ENCODE measurements at places on chromosomes 6 and 20.

GRCh38 chr6:30264743-30265142 lies 51.5 kb upstream of the TRIM26 start:
- DNase-seq: no peak
- no peaks in the 10 kb centered on the region for H3K27me3 ChIP-seq
- H3K27ac ChIP-seq: no peak overlapping the region
- H3K36me3 ChIP-seq: no peaks in the 10 kb centered on the region
- H3K4me3 ChIP-seq: no peak overlapping the region
- peaks cover 4% of the 10 kb centered on the region for H3K4me1 ChIP-seq

DNA sequence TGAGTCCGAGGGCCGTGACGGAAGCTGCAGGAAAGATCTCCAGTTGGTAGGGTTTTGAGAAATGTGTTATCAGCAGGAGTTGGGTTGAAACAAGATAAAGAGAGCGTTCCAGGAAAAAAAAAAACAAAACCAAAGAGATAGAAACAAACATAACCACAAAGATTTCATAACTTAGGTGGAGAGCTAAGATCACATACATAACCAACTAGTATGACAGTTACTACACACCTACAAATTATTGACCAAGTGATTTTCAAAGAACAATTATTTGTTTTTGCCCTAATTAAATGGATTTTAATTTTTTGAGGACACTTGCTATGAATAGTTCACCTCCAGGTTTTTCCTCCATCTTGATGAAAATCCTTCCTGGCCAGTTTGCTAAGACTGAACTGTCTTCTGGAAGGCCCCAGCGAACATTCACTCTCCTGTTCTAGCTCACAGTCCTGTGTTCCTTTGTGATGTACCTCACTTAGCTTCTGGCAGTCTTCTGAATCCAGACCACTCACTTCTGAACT lies 69.4 kb downstream of the SNX9 start:
- H3K4me1 ChIP-seq: no peaks in the 10 kb centered on the region
- no peak overlapping the region for H3K27ac ChIP-seq
- peaks cover 11% of the 10 kb centered on the region for H3K36me3 ChIP-seq
- no peak overlapping the region for H3K4me3 ChIP-seq

DNA sequence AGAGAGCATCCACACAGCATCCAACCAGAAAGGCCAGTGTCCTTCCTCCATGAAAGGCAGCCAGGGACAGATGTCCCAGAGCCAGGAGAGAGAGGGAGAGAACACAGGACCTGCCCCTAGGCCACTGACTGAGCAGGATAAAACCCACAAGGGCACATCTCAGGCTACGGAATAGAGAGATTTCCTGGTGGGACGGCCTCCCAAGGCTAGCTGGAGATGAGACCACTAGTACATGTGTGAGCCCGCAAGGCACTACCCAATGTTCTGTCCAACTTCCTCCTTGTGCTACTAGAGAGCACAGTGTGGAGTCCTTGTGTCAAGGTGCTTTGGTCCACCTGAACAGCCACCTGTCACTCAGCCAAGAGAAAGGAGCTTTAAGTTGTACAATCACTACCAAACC lies 44.2 kb downstream of the PLCG1 start:
- no peak for DNase-seq
- H3K36me3 ChIP-seq: no peaks in the 10 kb centered on the region
- no peaks in the 10 kb centered on the region for H3K27me3 ChIP-seq
- H3K4me3 ChIP-seq: no peak overlapping the region

DNA sequence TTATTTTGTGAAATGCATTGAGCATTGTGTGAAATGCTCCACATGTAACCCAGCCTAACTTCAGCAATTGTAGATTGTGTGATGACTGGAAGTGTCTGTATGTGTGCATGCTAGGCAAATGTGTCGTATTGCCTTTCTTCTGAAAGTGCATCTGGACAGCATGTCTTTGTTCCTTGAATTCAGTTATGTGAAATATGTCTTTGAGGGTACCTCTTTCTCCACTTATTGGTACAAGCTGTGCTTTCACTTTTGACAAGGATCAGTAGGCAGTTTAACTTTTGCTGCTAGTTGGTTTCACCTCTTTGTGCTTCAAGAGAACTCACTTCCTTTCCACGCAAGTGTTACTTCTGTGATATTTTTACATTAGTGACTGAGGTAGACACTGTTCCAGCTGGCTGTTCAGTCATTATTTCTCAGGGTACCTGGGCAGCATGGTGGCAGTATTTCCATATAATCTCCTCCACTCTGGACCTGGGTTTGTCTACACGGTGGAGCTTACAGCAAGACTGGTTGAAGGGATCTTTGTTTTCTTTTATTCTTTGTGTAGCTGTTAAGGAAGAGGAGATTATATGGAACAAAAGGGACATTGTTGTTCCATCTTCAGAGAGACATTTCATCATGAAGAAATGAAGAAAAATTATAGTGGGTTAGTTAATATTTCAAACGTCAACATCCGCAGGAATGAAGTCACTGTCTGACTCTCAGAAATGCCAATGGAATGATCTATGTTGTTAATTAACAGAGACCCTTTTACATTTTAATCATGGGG lies 175.4 kb downstream of the UTRN start:
- no peak for DNase-seq
- H3K36me3 ChIP-seq: peaks cover 12% of the 10 kb centered on the region
- no peaks in the 10 kb centered on the region for H3K27me3 ChIP-seq
- H3K4me1 ChIP-seq: no peaks in the 10 kb centered on the region
- H3K27ac ChIP-seq: no peak overlapping the region

DNA sequence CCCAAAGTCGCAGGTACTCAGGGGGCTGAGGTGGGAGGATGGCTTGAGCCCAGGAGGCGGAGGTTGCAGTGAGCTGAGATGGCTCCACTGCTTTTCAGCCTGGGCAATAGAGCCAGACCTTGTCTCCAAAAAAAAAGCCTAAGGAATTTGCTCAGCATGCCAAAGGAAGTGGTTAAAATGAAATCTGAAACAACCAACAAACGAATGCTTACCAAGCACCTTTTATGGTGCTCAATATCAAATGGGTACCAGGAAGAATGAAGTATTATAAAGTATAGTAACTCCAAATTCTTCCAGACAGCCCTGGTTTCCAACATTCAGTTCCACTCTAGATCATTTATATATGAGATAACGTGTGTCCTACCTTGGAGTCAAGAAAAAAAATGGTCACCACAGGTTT lies 14.0 kb downstream of the GMDS start:
- no peaks in the 10 kb centered on the region for H3K36me3 ChIP-seq
- no peak overlapping the region for H3K27ac ChIP-seq
- DNase-seq: no peak
- H3K4me3 ChIP-seq: no peak overlapping the region
- H3K27me3 ChIP-seq: no peaks in the 10 kb centered on the region
- H3K4me1 ChIP-seq: no peaks in the 10 kb centered on the region

- DNase-seq: no peak
- H3K4me3 ChIP-seq: no peak overlapping the region
- H3K36me3 ChIP-seq: no peaks in the 10 kb centered on the region
- no peak overlapping the region for H3K27ac ChIP-seq
- no peaks in the 10 kb centered on the region for H3K4me1 ChIP-seq
Measured at GRCh38 chr6:47740714-47741113, 41.1 kb upstream of the OPN5 start.

DNA sequence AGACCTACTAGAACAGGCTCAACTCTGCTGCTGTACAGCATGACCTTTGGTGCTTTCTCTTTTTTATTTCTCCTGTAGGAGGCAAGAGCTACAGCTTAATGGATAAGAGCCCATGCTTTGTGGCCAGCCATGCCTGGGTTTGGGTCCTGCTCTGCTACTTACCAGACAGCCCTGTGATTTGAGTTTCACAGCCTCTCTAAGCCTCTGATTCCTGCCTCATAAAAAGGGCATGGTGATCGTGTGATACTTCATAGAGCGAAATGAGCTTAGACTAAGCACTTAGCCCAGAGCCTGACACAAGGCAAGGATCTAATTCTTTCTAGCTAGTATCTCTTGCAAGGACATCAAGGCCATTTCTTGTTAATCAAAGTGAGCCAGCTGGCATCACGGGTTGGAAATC lies 19.3 kb upstream of the PDE7B start:
- H3K27me3 ChIP-seq: 0 out of 2 replicates have a peak, but pooled peaks cover 2% of the 10 kb centered on the region
- H3K27ac ChIP-seq: no peak overlapping the region
- no peaks in the 10 kb centered on the region for H3K36me3 ChIP-seq

- H3K27me3 ChIP-seq: no peaks in the 10 kb centered on the region
- DNase-seq: no peak
- no peak overlapping the region for H3K4me3 ChIP-seq
- H3K27ac ChIP-seq: no peak overlapping the region
- H3K4me1 ChIP-seq: no peaks in the 10 kb centered on the region
Measured at GRCh38 chr20:9028419-9028818, 40.5 kb upstream of the PLCB4 start.

- no peak overlapping the region for H3K27ac ChIP-seq
- H3K4me1 ChIP-seq: no peaks in the 10 kb centered on the region
- H3K4me3 ChIP-seq: no peak overlapping the region
- DNase-seq: no peak
Measured at GRCh38 chr6:47792216-47792733, 10.4 kb downstream of the OPN5 start.

DNA sequence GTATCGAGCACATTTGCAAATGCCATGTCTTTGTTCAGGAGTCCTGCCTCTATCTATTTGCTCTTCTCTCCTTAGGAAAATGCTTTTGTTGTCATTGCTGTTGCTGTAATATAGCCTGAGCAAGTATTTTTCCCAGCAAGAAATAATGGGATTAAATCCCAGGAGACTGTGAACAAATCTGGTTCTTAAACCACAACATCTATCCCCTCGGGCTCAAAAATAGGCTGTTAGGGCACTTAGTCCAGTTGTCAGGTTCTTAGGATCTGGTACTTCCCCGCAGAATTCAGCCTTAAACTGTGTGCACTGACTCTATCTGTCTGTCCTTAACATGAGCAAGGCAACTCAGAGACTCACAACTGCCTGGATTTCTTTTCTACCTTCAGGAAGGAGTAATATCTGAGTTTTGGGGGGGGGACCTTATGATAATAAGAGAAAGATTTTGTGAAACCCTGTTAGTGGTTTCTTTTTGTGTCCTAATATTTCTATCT lies 437.5 kb downstream of the HTR1B start:
- no peak overlapping the region for H3K4me3 ChIP-seq
- H3K27me3 ChIP-seq: no peaks in the 10 kb centered on the region
- peak overlapping the region; percentile 8 for H3K27ac ChIP-seq
- no peak for DNase-seq
- H3K36me3 ChIP-seq: no peaks in the 10 kb centered on the region
- peaks cover 4% of the 10 kb centered on the region for H3K4me1 ChIP-seq

- no peaks in the 10 kb centered on the region for H3K27me3 ChIP-seq
- H3K36me3 ChIP-seq: no peaks in the 10 kb centered on the region
- H3K4me3 ChIP-seq: no peak overlapping the region
Measured at GRCh38 chr6:112853162-112853561, 506.0 kb downstream of the RFPL4B start.

DNA sequence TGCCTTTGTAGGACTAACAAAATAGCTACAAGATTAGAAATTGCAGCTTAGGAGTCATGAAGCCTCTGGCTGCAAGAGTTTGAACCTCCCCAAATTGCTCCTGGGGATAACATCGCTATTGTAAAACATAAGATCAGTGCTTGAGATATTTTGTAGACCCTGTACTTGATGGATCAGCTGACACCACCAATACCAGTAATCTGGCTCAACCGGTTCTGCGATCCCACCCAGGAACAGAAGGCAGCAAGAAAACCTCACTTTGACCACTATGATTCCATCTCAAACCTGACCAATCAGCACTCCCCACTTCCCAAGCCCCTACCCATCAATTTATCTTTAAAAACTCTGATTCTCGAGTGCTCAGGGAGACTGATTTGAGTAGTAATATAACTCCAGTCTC lies 265.7 kb upstream of the PRND start:
- no peaks in the 10 kb centered on the region for H3K4me1 ChIP-seq
- H3K4me3 ChIP-seq: no peak overlapping the region
- DNase-seq: no peak
- H3K36me3 ChIP-seq: no peaks in the 10 kb centered on the region

DNA sequence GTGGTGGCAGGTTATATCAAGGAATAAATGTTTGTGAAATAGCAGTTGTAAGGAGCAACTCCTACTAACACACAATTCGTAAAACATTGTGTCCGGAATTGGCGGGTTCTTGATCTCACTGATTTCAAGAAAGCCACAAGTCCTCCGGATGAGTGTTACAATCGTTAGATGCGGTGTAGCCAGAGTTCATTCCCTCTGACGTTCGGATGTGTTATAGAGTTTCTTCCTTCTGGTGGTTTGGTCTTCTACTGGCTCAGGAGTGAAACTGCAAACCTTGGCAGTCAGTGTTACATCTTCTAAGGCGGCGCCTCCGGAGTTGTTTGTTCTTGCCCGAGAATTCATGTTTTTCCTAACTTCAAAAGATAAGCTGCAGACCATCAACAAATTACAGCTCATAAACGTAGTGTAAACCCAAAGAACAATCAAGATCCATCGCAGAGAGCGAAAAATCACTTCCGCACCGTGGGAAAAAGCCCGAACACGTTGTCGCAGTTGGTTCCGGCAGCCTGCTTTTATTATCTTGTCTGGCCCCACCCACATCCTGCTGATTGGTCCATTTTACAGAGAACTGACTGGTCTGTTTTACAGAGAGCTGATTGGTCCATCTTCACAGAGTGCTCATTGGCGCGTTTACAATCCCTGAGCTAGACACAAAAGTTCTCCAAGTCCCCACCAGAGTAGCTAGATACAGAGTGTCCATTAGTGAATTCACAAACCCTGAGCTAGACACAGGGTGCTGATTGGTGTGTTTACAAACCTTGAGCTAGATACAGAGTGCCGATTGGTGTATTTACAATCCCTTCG lies 58.2 kb downstream of the TRIM27 start:
- DNase-seq: no peak
- H3K4me1 ChIP-seq: peaks cover 8% of the 10 kb centered on the region
- no peaks in the 10 kb centered on the region for H3K36me3 ChIP-seq

GRCh38 chr6:142932889-142933288 lies 12.1 kb downstream of the HIVEP2 start:
- no peaks in the 10 kb centered on the region for H3K36me3 ChIP-seq
- no peak for DNase-seq
- H3K4me3 ChIP-seq: no peak overlapping the region
- peaks cover 14% of the 10 kb centered on the region for H3K4me1 ChIP-seq
- H3K27ac ChIP-seq: no peak overlapping the region

DNA sequence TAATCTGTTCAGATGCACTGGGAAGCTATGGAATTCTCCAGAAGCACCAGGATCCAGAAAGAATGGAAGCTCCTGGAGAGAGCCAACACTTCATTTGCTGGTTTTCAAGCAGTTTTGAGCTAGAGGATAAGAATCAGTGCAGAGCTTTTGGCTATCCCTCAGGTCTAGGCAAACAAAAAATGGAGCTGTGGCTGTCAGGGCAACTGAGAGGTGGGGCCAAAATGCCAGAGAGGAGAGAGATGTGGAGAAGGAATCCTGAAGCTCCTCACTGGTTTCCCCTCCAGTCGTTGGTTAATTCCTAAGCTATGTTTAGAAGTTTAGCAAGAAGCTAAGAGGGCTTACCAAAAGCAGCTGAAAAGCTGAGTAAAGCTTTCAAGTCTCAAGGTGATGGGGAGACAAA lies 294.2 kb upstream of the JARID2 start:
- no peaks in the 10 kb centered on the region for H3K27me3 ChIP-seq
- H3K4me3 ChIP-seq: no peak overlapping the region
- no peak overlapping the region for H3K27ac ChIP-seq
- no peaks in the 10 kb centered on the region for H3K4me1 ChIP-seq
- H3K36me3 ChIP-seq: no peaks in the 10 kb centered on the region

GRCh38 chr20:59948828-59949720 lies 8.9 kb downstream of the FAM217B start:
- H3K4me3 ChIP-seq: no peak overlapping the region
- DNase-seq: no peak
- H3K36me3 ChIP-seq: peaks cover 6% of the 10 kb centered on the region
- H3K27ac ChIP-seq: no peak overlapping the region
